ENCODE measurements at places on chromosomes 11 and 22.

DNA sequence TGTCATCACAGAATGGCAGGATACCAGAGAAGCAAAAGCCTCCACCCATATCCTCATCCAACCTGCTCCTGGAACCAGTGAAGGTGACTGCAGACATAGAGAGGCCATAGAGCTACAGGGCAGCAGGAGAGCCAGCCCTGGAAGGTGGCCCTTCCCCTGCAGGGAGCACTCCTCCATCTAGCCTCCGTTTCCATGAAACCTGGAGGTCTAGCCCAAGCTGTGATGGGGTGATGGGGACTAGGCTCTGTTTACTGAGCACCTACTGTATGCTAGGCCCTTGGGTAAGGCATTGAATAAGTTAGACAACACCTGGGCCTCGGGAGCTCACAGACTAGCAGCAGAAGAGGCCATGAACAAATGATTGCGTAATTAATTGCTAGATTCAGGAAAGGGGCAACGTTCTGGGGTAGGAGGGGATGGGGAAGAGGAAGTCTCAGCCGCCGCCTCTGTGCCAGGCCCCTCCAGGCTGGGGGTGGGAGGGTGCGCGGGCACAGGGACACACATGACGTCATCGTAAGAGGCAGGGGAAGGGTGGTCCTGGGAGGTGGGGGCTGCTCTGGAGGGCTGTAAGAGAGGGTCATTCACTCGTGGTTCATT, 784 bp upstream of the SYNGR1 start:
- peak; percentile 9 for DNase-seq

DNA sequence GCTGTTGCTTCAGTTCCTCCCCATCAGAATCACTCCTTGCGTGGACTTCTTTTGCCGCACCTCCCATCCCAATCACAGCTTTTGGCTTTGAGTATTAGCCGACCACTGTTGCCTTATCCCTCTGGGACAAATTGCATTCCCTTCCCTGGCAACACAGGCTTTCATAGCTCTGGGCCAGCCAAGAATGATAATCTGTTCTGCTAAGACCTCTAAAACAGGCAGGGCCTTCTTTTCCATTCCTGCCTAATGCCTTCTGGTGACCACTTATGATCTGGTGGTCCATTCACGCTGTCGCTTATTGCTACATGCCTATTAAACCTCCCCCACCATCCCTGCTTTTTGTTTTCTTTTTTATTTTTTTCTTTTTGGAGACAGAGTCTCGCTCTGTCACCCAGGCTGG, 9.6 kb downstream of the SEC14L2 start:
- no peak for DNase-seq

- DNase-seq = no peak
Measured at GRCh38 chr22:32319861-32320406, 37.7 kb upstream of the RFPL3 start.

- DNase-seq = peak; percentile 33
Measured at GRCh38 chr22:50027639-50028537, 15.3 kb upstream of the IL17REL start.

GRCh38 chr11:100469835-100470234, 217.3 kb upstream of the ARHGAP42 start:
- DNase-seq = no peak

GRCh38 chr11:133834682-133835592, 10.4 kb downstream of the SPATA19 start:
- DNase-seq = peak; percentile 37

DNA sequence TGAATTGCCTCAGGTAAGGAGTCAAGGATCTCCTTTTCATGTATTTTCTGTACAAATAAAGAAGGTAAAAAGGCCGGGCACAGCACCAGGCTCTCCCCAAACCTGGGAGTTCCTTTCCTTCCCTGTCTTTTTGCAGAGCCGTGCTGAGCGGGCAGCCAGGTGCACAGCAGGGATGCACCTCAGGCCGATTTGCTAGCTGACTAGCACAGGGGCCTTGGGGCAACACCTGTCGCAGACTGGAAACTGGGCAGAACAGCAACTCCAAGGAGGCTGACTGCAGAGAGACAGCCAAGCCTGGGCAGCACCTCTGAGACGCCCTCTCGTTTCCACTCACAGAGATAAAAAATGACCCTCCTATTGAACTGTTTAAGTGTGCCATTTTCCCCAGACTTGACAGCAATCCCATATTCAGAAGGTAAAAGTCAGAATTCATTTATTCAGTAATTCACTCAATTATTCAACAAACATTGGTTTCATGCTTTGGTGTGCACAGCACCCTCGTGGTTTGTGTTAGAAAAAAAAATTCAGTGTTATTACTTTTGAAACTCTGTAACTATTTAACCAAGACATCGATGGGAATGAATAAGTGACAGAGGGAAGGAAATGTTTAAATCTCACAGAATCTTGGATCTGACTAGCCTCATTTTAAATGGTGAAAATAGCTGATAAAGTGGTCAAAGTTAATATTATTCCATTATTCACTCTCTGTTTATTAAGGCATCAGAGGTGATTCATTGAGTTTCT, 120.9 kb downstream of the GALNT18 start:
- no peak for DNase-seq

GRCh38 chr11:122764371-122765090, 73.8 kb upstream of the CRTAM start:
- DNase-seq = no peak

GRCh38 chr11:7964873-7965272, 374 bp downstream of the NLRP10 start:
- DNase-seq = no peak

GRCh38 chr11:75966537-75967287, 151.7 kb downstream of the UVRAG start:
- no peak for DNase-seq

DNA sequence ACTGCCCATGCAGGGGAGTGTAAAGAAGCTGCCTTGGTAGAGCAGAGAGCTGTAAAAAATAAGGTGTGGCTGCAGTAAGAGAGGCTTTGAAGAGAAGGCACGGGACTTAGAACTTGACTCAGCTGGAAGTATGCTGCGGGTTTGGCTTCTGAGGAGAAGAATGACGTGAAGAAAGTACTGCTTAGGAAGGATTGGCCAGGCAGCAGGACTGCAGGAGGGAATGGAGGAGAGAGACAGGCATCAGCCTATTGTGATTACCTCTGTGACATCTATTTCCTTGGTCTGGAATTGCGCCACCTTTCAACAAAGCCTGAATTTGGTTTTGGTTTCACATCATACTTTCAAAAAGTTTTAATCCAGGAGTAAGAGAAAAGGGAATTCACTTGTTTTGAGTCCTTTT, 22.5 kb downstream of the PRRG4 start:
- no peak for DNase-seq

GRCh38 chr11:85407648-85408047, 219.5 kb downstream of the DLG2 start:
- no peak for DNase-seq

- no peak for DNase-seq
Measured at GRCh38 chr11:27041141-27041899, 705 bp downstream of the BBOX1 start.

- DNase-seq = no peak
Measured at GRCh38 chr11:16856022-16856471, 117.6 kb downstream of the C11orf58 start.

GRCh38 chr11:29260939-29261705, 755.7 kb downstream of the KCNA4 start:
- no peak for DNase-seq

DNA sequence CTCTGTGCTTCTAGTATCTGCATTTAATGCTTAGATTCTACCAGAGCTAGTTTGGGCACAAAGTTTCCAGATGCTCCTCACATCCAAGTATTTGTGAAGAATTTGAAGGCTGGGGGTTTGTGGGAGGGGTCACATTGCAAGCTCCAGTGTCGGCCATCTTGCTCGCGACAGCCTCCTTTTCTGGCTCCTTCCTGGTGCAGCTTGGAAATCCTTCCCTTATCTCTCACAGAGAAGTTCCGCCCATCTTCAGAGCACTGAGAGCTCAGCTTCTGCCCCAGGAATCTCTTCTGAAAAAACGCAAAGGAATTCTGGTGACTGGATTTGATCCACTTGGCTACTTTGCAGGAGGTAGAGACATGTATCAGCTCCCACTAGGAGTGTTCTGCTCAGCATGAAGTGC, 497.5 kb downstream of the TBC1D22A start:
- DNase-seq = no peak

DNA sequence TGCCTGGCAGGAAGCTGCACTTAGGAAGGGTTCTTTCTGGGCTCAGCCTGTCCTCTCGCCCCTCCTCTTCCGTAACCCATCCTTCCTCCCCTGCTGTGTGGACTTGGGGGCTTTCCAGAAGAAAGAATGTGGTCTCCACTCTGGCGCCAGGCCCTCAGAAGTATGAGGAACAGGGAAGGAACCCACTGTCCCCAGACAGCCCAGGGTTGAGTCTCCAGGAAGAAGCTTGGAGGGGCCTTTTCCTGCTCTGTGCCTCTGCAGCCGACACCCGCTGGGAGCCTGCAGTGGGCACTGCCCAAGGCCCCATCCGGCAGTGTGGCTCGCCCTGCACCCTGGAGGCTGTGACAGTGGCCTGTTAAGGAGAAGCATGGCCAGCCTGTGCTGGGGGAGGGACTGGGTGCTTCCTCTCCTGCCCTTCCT, 112.6 kb downstream of the ST3GAL4 start:
- DNase-seq = peak; percentile 10

- no peak for DNase-seq
Measured at GRCh38 chr22:29733362-29734201, 13.8 kb downstream of the CABP7 start.

GRCh38 chr11:66287211-66287888, 1.6 kb downstream of the YIF1A start:
- no peak for DNase-seq

- DNase-seq = no peak
Measured at GRCh38 chr11:64833509-64833908, 10.9 kb downstream of the CDC42BPG start.

GRCh38 chr22:36470162-36470993, 11.1 kb downstream of the TXN2 start:
- DNase-seq = peak; percentile 91

- DNase-seq = peak; percentile 1
Measured at GRCh38 chr11:110525883-110526282, 96.1 kb downstream of the FDX1 start.

GRCh38 chr11:32110795-32111194, 19.9 kb downstream of the RCN1 start:
- no peak for DNase-seq

GRCh38 chr11:91156041-91156440, 933.2 kb upstream of the CHORDC1 start:
- no peak for DNase-seq

DNA sequence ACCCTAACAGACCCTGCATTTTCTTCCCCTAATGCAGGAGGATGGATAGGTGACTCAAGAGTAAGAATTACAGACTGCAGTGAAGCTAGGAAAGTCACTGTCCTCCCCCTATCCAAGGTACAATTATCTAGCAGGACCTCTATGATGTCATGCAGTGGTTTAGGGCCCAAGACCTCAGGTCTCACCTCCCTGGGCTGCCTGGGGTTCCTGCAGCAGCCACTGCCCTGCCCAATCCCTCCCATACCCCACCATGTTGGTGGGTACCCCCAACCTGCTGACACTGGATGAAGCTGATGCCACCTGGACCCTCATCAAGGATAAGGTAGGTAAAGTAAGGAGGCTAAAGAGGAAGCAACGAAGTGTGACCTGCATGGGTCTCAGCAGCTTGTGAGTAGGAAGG, at the start of gene C11orf42:
Gene C11orf42 (plus strand): TSS at position 192 of the 400 bp plus-strand sequence. CDS start 59 bp downstream, at position 251.
- DNase-seq = no peak

- DNase-seq = no peak
Measured at GRCh38 chr11:6780829-6781228, 2.0 kb upstream of the OR2AG1 start.

GRCh38 chr11:67605231-67606011, 1.3 kb upstream of the NDUFV1 start:
- no peak for DNase-seq

- DNase-seq = no peak
Measured at GRCh38 chr11:128246364-128246801, 341.0 kb downstream of the ETS1 start.

DNA sequence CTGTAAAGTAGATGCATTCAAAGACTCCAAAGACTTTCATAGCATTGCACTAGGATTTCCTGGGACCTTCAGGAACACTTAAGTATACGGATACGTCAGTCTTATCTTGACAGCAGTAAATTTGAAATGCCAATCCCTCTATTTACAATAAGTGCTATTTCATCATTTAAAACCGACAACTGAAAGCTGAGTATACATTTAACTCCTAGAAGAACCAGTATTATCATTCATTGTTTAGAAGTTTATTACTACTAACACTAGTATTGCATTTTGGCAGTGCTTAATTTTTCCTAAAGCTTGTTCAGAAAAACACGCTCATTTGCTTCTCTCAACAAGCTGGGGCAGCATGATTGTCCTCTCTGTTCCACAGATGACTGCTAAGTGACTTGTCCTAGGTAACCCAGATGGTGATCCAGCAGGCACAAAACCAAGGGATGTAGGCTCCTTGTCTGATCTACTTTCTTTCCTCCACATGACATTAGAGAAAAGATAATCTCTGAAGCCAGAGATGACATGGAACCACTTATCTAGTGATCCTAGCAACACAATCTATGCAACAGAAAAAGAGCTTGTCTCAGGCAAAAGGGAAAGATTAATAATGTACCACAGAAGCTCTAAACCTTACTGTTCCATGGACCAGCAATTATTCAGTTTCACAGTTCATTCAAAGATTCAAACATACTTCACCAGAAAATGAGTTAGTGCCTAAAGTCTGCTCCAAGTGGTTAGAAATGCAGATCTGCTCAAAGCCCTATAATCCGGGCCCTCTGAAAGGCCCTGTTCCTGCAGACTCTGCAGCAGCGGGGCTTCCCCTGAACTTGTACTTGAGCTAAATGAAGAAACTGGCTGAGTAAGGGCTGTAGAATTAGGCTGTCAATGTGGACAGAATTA, 5.2 kb downstream of the MAML2 start:
- DNase-seq = peak; percentile 34

DNA sequence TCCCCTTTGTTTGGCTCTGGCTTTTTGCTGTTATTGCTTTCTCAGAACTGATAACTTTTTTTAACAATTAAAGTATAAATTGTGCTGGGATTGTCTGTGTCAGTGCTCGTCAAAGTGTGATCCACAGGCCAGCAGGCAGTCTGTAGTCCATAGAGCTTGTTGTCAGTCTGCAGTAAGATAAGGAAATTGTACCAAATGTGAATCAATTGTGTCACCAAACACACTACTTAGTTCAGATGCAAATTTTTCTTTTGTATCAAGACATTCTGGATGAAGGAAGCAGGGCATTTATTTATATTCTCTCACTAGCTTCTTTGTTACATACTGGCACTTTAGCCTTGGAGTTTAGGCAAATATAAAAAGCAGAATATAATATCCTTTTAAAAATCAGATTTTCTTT, 121.0 kb downstream of the WNT11 start:
- DNase-seq = no peak

GRCh38 chr11:66743271-66743968, 14.4 kb upstream of the SPTBN2 start:
- no peak for DNase-seq

GRCh38 chr11:80702264-80702663, 1261.4 kb upstream of the TENM4 start:
- DNase-seq = no peak

- DNase-seq = peak; percentile 68
Measured at GRCh38 chr22:20080445-20080775, 369 bp downstream of the DGCR8 start.

- no peak for DNase-seq
Measured at GRCh38 chr11:122820158-122820557, 18.1 kb upstream of the CRTAM start.
